ENCODE measurements at places on chromosomes 2 and 18. TPM values are rescaled to one million over a fixed set of nuclear protein-coding genes. Genes with fewer than 3 reads are reported as not detected.
A peak's percentile ranks its signal among the peaks of the same experiment; 100 is the strongest.

DNA sequence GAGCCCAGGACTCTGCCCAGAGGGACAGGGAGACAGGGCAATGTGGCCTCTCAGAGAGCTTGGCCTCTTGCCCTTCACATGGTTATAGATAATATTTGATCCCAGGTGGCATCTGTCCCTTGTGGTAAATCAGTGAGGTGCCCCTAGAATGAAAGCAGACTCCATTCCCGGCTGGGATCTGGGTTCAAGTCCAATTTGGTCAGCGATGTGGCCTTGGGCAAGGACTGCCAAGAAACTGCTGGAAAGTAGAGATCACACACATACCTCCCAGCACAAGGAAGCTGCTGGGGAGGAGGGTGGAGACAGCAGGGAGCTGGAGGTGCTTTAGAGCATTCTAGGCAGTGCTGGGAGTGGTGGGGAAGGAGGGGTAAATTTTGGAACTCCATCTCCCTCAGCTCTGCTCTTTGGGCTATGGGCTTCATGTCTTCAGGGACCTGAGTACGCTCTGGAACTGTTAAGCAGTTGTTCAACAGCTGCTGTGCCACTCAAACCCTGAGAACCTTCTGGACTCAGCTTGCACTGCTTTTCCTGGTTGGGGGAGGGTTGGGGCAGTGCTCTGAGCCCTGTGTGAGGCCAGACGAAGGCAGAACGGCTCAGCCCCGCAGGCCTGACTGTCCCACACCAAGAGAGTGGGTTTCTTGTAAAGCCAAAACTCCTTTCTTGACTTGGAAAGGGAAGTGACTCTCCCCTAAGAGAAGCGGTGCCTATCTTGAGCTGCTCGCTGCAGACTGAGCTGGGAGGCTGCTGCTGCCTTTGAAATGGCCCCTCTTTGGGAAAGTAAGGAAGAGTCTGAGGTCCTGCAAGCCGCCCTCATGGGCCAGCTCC lies 23.0 kb downstream of the INPP5D start:
- DNase-seq = peak; percentile 83

GRCh38 chr2:132669908-132670495 lies at the start of gene LYPD1:
Gene LYPD1, minus strand, starts transcription at chr2:132670205. Its CDS starts 273 bp downstream, at chr2:132669932.
- peak; percentile 10 for DNase-seq

- DNase-seq = no peak
Measured at GRCh38 chr18:48084858-48085257, 154.4 kb upstream of the SMAD2 start.

DNA sequence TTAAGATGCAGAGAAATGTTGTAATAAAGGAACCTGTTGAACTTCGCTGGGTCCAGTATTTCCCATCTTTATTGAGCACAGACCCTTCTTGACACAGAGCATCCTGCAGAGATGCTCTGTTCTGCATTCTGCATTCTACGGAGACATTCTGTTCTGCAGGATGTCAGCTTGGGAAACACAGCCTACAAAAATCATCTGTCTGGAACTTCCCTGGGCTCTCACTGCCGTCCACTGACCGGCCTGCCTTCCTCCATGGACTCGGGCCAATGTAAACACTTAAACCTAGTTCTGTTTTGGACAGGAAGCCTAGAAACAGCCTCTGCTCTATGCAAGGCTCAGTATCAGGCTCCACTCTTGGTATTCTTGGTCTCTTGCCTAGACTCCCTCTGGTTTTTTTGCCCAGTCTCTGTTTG lies 90.0 kb upstream of the PPP1CB start:
- DNase-seq = peak; percentile 69

GRCh38 chr2:49794396-49794795 lies 640.1 kb upstream of the FSHR start:
- DNase-seq = no peak

GRCh38 chr2:25374827-25375226 lies 33.1 kb upstream of the DNMT3A start:
- DNase-seq = no peak

DNA sequence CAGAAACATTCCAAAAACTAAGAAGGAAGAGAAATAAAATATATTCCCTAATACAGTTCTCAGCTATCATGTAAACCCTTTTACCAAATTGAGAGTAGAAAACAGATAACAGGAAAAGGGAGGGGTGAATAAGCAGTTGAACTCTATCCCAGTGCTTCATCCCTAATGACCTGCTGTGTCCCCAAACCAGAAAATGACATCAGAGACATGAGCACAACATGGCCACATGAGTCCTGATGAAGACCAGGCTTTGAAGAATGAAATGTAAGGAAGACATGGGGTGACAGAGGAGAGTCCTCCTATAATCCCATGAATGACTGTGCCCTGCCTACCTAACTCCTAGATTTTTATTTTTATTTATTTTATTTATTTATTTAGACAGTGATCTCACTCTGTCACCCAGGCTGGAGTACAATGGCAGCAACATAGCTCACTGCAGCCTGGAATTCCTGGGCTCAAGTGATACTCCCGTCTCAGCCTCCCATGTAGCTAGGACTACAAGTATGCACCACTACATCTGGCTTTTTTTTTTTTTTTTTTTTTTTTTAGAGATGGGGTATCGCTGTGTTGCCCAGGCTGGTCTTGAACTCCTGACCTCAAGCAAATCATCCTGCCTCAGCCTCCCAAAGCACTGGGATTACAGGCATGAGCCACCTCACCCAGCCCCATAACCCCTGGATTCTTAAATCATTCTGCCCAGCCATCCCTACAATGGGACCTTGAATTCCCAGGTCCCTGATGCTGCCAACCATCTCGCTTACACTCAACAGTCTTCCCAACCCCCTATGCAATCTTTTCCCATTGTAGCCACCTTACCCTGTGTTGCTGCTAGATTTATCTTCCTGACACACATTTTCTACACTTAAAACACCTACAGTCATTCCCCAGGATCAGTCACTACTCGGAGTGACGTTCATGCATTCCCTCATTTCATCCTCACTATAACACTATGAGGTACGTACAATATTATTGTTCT lies 64.5 kb downstream of the ANKRD44 start:
- DNase-seq = peak; percentile 28

DNA sequence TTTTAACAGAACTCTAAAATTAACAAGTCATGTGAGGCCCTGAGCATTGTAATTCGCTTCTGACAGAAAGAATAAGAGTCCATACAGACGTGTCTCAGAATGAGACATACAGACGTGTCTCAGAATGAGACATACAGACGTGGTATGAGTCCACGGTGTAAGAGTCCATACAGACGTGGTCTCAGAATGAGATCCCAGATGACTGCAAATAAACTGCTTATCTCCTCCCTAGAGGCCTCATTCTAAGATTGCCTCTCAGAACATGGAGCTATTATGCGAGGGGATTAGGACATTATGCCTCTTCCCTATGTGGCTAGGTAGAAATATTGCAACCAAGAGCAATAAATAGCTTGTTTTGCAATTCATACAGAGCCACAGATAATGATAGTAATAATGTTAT lies 63.9 kb downstream of the NEB start:
- DNase-seq = no peak

- DNase-seq = no peak
Measured at GRCh38 chr18:63588909-63589308, 1.8 kb downstream of the SERPINB13 start.

DNA sequence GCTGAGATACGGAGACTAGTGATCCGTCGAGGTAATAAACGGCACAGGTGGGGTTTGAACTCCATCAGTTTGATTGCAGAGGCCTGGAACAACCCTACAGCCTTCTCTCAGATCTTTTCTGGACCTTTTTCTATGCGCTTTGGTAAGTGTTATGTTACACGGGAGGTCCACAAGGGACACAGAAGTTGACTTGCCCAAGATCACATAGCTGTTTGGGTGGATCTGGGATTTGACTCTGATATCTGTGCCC lies 1.1 kb upstream of the DNPEP start:
- no peak for DNase-seq

GRCh38 chr2:239946864-239947728 lies 78.0 kb downstream of the NDUFA10 start:
- DNase-seq = no peak

Gene SERPINB12
- 0.68 TPM for total RNA-seq

Gene PJVK
- 5.4 TPM for total RNA-seq

Gene PROKR1
- not detected for total RNA-seq
